ENCODE measurements at places on chromosomes 1 and 21.

GRCh38 chr1:197311081-197311480 lies 43.0 kb downstream of the CRB1 start:
- DNase-seq: no peak

- DNase-seq: no peak
Observed at GRCh38 chr1:230160957-230161771, 94.1 kb downstream of the GALNT2 start.

DNA sequence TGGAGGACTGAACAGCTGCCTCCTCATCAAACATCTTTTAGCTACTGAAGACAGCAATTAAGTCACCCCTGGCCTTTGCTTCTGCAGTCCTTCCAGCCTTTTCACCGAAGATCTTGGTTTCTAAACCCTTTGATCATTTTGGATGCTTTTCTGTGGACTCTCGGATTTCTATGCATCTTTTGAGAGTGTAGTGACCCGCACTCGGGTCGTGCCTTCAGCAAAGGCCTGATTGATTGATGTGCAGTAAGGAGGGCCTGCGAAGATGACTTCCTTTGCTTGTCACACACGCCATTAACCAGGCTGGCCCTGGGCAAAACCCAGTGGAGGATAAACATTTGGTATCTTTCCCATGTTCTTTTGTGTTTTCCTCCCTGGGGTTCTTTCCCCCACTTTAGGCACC lies 157.5 kb upstream of the CD34 start:
- DNase-seq: no peak

- no peak for DNase-seq
Observed at GRCh38 chr1:70195342-70195741, 10.0 kb downstream of the LRRC40 start.

GRCh38 chr1:113041569-113042284 lies 31.3 kb upstream of the LRIG2 start:
- no peak for DNase-seq

- no peak for DNase-seq
Observed at GRCh38 chr1:115118611-115119010, 29.3 kb upstream of the TSPAN2 start.

- no peak for DNase-seq
Observed at GRCh38 chr1:67485046-67485811, 55.0 kb upstream of the SERBP1 start.
